Activated CD8-positive, alpha-beta memory T cell treated with anti-CD3 and anti-CD28 coated beads for 1 hour (primary cell): ENCODE measurements at places on chromosomes 7 and 10.

DNA sequence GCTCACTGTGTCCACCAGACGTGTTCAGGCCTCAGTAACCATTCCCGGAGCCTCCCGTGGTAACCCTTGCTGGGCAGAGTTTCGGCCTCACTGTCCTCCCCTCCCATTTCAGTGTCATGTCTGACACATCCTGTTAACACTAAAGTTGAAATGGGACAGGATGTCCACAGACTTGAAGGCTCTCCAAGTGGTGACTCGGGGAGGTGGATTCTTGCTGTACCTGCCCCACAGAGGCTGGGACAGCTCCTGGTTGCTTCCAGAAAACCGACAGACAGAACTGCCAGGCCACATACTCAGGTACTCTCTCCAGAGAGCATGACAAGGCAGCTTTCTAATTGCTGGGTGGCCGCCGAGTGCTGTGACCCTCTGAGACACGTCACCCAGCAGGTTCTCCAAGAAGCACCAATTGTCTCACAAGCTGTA lies 17.9 kb upstream of the CYTH3 start:
- no peak for DNase-seq

DNA sequence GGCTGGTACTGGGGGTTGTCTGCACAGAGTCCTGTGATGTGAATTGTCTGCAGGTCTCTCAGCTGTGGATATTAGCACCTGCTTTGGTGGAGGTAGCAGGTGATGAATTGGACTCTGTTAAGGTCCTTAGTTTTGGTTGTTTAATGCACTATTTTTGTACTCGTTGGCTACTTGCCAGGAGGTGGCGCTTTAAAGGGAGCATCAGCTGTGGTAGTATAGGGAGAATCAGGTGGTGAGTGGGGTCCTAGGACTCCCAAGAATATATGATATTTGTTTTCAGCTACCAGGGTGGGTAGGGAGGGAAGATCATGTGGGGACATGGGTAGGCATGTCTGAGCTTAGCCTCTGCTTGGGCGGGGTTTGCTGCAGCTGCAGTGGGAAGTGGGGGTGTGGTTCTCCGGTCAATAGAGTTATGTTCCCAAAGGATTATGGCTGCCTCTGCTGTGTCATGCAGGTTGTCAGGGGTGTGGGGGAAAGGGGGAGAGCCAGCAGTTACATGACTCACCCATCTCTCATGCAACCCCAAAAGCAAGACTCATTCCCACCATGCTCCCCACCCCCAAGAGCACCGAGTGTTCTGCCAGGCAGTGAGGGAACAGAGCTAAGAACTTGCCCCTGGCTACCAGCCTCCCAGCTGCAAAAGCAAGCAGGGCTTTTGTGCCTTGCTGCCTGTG lies 53.7 kb upstream of the ZNF273 start:
- no peak for DNase-seq

- DNase-seq = no peak
Measured at GRCh38 chr10:96857301-96858012, 25.4 kb downstream of the LCOR start.

- no peak for DNase-seq
Measured at GRCh38 chr10:60041489-60042133, 135.3 kb upstream of the CCDC6 start.
